ENCODE measurements at places on chromosomes 7 and 10.

DNA sequence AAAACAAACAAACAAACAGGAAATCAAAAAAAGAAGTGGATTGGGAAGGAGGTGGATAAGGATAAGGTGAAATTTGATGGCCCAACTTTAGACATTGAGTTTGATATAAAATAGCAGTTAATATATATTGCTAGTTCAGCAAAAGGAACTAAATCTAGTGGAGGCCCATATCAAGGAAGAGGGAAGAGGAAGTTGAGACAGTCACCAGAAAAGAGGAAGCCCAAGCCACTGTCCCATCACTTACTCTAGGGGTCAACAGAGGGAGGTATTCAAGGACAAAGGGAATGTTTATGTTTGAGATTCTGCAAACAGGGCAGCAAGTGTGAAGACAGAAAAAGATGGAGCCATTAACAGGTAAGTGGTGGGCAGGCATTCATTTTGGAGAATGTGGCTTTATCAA lies 3.7 kb downstream of the LAMTOR4 start:
- no peak for DNase-seq

DNA sequence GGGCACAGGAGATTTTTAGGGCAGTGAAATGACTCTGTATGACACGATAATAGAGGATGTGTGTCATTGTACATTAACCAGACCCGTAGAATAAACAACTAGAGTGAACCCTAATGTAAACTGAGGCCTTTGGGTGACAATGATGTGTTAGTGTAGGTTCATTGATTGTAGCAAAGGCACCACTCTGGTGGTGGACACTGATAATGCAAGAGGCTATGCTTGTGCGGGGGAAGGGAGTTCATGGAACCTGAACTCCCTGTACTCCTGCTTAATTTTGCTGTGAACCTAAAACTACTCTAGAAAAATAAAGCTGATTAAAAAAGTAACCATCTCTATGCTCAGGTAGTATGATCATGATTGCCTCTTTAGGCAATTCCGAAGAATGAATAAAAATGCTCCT lies 96.3 kb upstream of the VIPR2 start:
- DNase-seq = no peak

DNA sequence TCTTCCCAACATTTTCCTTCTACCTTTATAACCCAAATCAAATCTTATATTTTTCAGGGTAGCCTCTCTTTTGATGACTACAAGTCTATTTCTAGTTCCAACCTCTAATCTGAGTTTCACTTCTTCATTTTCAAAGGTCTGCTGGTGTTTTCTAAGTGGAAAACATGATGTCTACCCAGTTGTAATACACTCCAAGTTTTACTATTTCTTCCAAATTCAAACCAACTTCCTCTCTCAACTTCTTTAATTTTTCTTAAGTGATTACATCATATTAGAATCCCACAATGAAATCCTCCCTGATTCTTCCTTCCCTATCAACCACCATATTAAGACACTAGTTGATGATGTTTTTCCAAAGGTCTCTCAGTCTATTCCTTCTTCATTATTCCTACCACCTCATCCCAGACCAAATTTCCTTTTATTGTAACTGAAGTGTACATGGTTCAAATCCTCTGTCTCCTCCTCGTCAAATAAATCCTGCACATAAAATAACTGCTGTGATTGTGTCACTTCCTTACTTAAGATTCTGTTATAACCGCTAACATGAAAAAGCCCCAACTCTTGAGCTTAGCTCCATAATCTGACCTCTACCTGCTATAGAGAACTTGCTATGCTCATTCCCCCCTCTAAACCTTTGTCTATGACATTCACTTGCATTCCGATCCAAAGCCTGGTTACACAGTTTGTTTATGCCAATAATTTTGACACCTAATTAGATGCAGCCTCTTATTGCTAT lies 12.7 kb downstream of the TAS2R38 start:
- no peak for DNase-seq

- no peak for DNase-seq
These were observed 51.4 kb downstream of the SH3PXD2A start for GRCh38 chr10:103803941-103804340.

DNA sequence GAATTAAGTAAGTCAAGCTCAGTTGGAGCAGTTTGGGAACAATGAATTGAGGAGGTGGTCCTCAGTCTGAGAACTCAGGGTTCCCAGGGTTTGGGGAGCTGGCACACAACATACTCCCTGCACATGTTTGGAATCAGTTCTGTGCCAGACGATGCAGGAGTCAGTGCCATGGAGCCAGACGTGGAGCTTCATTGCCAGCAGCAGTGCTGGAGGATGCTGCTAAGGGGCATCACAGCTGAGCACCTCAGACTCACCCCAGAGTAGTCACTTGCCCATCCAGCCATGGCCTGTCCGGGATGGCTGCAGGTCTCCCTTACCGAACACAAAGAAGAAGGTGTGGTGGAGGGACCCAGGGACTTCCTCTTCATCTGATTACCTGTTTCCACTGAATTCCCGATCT lies 7.9 kb downstream of the GIMAP5 start:
- no peak for DNase-seq

GRCh38 chr10:115915429-115915828 lies 357.6 kb downstream of the GFRA1 start:
- DNase-seq = no peak

Measured in Daoy (cell line).